ENCODE measurements at places on chromosomes 7 and 10.

- DNase-seq: no peak
These were observed 44.2 kb upstream of the LRRC18 start for GRCh38 chr10:48983648-48984351.

- DNase-seq: no peak
These were observed 544.2 kb upstream of the PHF14 start for GRCh38 chr7:10429511-10429910.

DNA sequence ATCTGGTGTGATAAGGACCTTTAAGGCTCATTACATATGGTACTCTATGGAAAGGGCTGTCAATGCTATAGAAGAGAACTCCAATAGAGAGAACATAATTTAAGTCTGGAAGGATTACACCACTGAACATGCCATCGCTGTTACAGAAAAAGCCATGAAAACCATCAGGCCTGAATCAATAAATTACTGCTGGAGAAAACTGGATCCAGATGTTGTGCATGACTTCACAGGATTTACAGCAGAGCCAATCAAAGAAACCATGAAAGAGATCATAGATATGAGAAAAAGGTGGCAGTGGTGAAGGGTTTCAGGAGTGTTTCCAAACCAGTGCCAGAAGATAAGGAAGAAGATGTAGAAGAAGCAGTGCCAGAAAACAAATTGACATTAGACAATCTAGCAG lies 18.9 kb upstream of the GPR22 start:
- no peak for DNase-seq

DNA sequence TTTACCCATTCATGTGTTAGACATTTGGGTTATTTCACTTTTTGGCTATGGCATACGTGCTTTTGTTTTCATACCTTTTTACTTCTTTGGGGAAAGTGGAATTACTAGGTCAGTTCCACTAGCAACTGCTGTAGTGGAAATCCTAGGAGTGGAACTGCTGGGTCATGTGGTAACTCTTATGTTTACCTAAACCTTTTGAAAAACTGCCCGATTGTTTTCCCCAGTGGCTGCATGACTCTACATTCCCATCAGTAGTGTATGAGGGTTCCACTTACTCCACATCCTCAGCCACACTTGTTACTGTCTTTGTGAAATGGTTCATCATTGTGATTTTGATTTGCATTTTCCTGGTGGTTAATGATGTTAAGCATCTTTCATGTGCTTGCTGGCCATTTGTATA lies 82.3 kb downstream of the TAX1BP1 start:
- DNase-seq: no peak

DNA sequence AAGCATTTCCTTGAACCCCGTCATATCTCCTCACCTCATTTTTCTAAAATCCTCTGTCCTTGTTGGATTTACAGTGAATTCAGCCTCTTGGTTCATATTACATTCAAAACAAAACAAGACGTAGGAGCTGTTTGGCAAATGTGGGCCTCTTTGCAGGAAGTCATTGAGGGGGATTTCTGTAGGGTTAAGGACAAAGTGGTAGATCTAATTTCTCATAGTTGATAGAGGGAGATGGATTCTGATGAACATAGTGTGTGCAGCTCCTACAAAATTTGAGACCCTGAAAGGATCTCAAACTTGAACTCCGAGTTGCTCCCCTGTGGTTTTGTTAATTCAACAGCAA lies 682 bp downstream of the TBXAS1 start:
- DNase-seq: no peak

DNA sequence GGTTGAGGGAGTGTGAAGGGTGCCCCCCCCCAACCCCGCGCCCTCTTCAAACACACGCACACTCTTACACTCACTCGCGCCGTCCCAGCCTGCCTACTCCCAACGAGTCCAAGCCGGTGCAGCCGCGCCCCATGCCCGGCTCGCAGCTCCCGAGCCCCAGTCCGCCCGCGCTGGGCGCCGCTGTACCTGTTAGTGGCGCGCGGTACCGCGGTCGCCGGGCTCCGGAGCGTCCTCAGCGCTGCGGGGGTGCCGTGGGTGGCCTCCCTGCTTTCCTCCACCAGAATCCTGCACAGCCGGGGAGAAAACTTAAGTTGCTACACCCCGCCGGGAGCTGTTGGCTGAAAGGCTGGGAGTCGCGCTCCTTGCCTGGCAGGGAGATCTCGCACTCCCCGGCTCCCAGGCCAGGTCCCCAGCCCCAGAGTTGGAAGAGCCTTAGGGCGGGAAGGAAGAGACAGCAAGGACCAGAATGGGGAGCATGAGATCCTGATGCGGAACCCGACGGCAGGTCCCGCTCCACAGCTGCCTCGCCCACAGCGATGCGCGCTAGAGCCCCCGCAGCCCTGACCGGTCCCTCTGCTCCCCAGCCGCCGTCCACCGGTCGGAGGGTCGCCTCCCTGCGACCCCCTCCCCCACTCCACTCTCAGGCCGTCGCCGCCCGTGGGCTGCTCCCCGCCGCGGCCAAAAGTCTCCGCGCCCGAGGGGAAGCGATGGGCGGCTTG lies 863 bp downstream of the ST8SIA6 start:
- no peak for DNase-seq

GRCh38 chr10:102641402-102641801 lies 2.9 kb upstream of the TRIM8 start:
- no peak for DNase-seq

DNA sequence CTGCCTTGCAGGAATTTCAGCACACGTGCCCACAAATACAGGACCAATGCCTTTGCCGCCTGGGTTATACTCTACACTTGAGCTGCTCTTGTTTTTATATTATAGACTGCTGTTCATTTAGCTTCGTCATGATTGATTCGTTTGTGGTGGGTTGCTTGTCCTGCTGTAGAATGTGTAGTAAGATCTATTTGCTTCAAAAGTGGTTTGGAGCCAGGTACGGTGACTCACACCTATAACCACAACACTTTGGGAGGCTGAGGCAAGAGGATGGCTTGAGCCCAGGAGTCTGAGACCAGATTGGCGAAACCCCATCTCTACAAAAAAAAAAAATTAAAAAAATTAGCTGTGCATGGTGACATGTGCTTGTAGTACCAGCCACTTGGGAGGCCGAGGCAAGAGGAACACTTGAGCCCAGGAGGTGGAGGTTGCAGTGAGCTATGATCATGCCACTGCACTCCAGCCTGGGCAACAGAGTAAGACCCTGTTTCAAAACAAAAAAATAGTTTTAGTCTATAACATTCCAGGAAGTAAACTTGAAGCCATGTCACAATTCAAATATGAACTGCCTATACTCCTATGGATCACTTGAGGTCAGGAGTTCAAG lies 9.0 kb upstream of the RHBDD2 start:
- no peak for DNase-seq

- no peak for DNase-seq
These were observed 84.0 kb downstream of the SEMA3D start for GRCh38 chr7:85102813-85103350.

DNA sequence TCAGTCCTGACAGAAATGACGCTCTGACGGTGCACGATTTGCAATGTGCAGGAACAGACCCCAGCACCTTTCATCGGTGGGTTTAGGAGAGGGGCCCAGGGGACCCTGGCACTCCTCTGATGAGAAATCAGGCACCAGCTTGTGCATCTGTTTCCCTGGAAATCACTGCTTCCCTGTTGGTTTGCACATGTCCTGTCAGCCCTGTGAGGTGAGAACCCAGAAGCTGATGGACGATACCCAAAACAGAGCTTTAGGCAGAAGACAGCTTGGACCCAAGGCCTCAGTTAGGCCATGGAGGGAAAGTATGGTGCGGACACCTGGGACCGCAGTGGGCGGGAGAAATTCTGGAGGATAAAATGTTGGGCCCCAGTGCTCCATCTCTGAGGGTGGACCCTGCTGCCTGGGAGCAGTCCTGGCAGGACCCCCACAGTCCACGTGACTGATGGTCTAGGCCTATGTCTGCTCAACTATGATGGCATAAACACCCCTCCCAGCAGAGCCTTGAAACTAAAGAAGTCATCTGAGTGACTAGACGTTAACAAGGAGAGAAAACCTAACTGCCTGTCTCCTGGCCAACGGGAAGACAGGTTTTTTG lies 242.8 kb downstream of the PTPRN2 start:
- no peak for DNase-seq

GRCh38 chr7:35549781-35550180 lies 145.2 kb downstream of the HERPUD2 start:
- no peak for DNase-seq

- no peak for DNase-seq
These were observed 3.2 kb downstream of the HOXA5 start for GRCh38 chr7:27140126-27140857.

DNA sequence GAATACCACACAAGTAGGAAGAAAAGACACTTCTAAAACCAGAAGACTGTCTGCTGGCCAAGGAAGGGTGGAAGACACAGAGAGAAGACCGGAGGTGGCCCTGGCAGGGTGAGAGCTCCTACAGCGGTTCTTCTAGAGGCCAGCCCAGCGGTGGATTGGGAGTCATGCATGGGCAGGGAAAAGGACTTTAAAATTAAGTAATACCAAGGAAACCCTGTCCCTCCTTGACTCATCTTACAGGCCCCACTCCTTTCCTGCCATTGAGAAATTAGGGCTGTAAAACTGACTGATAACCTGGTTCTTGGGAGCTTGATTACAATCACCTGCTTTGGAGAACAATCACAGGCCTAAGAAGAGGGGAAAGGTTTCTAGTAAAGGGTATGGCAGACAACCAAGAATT lies 16.1 kb downstream of the CALML3 start:
- DNase-seq: no peak

GRCh38 chr7:76315364-76315763 lies 12.9 kb downstream of the HSPB1 start:
- no peak for DNase-seq

GRCh38 chr10:102948176-102948575 lies 30.1 kb downstream of the CNNM2 start:
- DNase-seq: no peak

- no peak for DNase-seq
These were observed 4.6 kb upstream of the CYP3A4 start for GRCh38 chr7:99788554-99788953.

GRCh38 chr7:39720586-39720985 lies 97.2 kb downstream of the RALA start:
- DNase-seq: no peak

- no peak for DNase-seq
These were observed 41.9 kb upstream of the PSMG3 start for GRCh38 chr7:1611708-1612241.

DNA sequence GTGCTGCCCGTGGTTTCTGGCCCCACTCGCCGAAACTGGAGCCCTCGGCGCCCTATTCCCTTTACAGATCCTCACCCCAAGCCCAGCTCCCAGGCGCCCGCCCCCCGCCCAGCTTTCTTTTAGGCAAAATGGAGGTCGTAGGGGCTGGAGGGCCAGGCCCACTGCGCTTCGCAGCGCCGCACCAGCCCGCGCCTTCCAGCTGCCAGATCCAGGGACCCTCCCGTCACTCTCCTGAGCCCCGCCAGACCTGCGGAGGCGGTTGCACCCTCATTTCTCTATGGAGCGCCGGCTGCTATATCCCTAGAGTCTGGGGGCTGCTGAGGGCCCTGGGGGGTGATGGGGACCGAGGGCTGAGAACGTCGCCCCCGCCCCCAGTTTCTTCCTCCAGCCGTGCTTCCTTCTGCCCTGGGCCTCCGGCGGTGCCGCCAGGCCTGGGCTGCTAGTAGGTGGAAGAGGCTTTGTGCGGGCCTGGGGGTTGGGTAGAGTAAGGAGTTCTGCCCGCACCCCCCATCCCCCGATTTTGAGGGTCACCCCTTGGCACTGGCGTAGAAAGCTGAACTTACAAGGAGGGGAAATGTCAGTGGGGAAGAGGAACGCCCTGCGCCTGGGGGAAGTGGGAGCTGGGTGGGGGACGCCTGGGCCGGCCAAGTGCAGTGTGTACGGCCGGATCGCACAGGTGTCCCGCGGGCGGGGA lies 1.0 kb downstream of the GNB2 start:
- no peak for DNase-seq

DNA sequence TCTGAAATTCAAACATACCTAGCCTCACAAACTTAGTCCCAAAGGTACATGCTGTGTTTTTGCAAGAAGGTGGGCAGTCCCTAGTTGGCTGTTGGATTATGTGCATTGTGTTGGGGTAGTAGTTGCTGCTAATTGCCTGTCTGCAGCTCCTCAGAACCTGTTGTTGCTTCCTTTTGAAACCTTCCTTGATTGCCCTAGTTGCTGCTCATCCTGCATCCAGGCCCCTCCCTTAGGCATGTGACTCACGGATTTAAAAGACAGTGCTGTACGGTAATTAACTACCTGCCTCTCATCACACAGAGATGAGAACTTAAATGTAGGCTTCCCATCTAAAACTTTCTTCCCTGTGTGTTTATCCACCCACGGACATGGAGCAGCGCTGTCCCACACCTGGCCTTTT lies 67.7 kb downstream of the BMPR1A start:
- DNase-seq: no peak

DNA sequence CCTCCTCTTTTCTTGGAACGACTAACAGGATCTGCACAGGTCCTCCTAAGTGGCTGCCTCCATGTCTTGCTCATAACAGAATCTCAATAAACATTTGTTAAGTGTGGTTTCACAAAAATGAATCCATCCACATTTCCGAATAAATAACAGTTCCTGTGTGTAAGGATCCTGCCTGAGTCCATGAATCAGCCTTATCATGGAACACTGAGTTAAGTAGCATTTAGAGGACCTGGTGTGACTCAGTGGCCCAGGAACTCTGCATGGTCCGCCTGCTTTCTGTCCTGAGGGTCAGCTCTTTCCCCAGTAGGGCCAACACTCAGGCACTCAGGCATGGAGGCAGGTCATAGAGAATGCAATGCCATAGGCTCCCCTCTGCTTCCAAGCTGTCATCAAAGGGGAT lies 15.8 kb upstream of the C10orf90 start:
- no peak for DNase-seq

GRCh38 chr7:114976666-114977065 lies 54.8 kb downstream of the MDFIC start:
- no peak for DNase-seq

- DNase-seq: no peak
These were observed 249.0 kb upstream of the PPP2R2D start for GRCh38 chr10:131651674-131652437.

DNA sequence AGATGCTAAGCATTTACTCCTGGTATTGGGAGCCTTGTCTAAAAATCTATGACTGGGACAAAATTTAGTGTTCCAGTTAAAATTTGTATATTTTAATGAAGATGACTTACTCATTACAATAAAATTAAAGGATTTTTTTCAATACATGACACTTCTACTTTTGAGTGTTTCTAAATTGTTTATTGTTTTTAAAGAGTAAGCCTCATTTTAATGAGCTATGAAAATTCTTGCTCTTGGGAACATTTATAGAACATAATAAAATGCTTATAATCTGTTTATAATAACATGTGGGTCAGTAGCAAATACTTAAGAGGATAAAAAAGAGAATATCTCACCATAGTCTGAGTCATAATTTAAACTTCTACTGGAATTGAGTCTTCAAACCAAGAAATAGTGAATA lies 149.5 kb downstream of the PLCE1 start:
- no peak for DNase-seq
